ENCODE measurements at places on chromosomes 11 and 22. TPM values are rescaled to one million over a fixed set of nuclear protein-coding genes. Genes with fewer than 3 reads are reported as not detected.

The PANX3 gene
- not detected for total RNA-seq

The HRAS gene
- total RNA-seq: 134 TPM

The SMIM38 gene
- not detected for total RNA-seq

The SLC22A9 gene
- not detected for total RNA-seq

The SEPTIN3 gene
- 1.2 TPM for total RNA-seq

The PYGM gene
- total RNA-seq: 0.30 TPM

The IGSF9B gene
- total RNA-seq: 1.3 TPM

The MFNG gene
- total RNA-seq: 2.7 TPM

The CCDC89 gene
- not detected for total RNA-seq

The VWCE gene
- 0.77 TPM for total RNA-seq

The KLHL35 gene
- total RNA-seq: 1.2 TPM

The OR5B21 gene
- not detected for total RNA-seq

The RDX gene
- total RNA-seq: 113 TPM

The MS4A12 gene
- not detected for total RNA-seq

The ANGPTL5 gene
- total RNA-seq: not detected

The DNAJB7 gene
- not detected for total RNA-seq

The NEU3 gene
- 3.6 TPM for total RNA-seq

The OR10G4 gene
- total RNA-seq: not detected

The MRGPRX4 gene
- not detected for total RNA-seq

The MOV10L1 gene
- not detected for total RNA-seq

The CHRM1 gene
- 0.11 TPM for total RNA-seq

The ISX gene
- not detected for total RNA-seq

The RIMBP3B gene
- total RNA-seq: 0.31 TPM

The FZD4 gene
- 1.4 TPM for total RNA-seq

The CXCR5 gene
- 0.07 TPM for total RNA-seq

The OPCML gene
- not detected for total RNA-seq

The FOLR1 gene
- not detected for total RNA-seq

The CNIH2 gene
- total RNA-seq: 1.1 TPM

The TRIM22 gene
- total RNA-seq: 0.42 TPM

The SYT12 gene
- total RNA-seq: 9.6 TPM

All from A549 treated with DMSO at 1 μM for 4 hours (cell line).